Globus pallidus (tissue), 1 donor: ENCODE measurements at places on chromosomes 6 and 20.

DNA sequence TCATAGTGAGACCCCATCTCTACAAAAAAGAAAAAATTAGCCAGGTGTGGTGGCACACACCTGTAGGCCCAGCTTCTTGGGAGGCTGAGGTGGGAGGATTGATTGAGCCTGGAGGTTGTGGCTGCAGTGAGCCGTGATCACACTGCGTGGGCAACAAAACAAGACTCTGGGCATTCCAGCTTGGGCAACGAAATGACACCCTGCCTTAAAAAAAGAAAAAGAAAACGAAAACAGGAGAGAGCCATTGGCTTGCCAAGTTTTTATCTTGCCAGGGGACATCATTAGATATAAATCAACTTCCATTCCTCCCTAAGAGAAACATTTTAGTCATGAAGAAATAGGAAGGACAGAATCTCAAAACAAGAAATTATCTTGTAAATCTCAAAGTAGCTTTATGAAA, 109.5 kb downstream of the MAP3K7 start:
- DNase-seq: no peak

DNA sequence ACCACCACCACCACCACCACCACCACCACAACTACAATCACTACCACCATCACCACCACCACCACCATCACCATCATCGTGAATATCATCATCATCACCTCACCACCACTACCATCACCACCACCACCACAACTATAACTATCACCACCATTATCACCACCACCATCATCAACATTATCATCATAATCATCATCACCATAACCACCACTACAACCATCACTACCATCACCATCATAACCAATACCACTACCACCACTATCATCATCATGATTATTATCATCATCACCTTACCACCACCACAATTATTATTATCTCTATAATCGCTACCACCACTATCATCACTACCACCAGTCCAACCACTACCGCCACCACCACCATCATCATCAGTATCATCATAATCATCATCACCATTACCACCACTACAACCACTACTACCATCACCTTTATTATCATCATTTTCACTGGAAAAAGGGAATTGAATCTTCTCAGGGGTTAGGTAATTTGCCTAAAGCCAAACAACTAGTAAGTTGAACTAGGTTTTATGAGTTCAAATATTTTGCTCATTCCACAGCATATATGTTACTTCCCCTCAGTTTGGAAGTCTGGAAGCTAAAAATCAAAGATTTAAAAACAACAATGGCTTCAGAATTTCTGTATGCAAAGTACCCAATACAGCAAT, 8.3 kb downstream of the RIPOR2 start:
- no peak for DNase-seq

DNA sequence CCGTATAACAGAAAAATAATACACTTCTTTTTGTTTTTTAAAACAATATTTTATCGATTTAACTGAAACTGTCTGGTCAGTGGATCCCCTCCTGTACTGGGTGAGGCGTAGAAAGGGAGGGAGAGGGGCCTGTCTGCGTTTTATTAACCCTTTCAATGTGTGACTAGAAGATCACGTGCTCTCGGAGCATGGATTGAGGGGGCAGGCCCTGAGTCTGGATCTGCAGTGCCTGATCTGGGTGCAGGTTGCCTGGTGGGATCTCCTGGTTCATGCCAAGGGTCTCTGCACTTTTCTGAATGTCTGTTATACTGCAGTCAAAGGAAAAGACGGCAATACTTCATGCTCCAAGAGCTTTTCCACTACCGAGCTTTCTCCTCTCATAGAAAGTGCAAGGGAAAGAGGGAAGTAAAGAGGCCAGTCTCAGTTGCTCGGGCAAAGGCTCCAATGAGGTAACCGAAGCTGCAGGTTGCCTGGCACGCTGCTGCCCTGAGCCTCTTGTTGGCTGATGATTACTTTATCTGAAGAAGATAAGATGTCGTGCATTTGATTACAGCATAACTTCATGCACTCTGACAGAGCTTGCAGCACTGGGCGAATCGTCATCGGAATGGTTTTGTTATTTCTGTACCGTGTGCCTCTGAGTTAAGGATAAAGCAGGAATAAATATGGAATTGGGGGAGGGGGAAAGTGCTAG, 167.5 kb upstream of the PMEPA1 start:
- DNase-seq: no peak

- DNase-seq: no peak
These were observed 10.1 kb downstream of the LSM14B start for GRCh38 chr20:62132421-62132820.

DNA sequence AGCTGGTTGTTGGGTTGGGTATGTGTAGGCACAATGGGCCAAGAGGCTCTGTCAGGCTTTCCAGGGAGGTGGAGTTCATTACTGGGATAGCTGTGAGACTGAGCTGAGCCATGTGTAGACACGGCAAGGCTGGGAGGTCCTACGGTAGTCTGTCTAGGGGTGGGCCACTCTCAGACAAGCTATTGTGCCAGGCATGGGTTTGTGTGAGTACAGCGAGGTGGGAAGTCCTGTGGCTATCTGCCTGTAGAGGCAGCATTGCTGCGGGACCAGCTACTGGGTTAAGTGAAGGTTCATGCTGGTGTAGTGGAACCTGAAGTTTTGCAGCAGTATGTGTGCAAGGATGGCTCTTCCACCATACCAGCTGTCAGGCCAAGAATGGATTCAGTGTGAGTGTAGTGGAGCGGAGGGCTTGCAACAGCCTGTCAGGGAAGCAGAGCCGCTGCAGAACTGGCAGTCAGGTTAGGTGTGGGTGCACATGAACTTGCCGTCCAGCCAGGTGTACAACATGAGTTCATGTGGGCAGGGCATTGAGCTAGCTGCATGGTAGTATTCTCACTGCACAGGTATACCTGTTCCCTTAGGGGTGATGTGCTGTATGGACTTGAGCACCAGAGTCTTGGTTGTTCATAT, 78.0 kb upstream of the CENPW start:
- no peak for DNase-seq

DNA sequence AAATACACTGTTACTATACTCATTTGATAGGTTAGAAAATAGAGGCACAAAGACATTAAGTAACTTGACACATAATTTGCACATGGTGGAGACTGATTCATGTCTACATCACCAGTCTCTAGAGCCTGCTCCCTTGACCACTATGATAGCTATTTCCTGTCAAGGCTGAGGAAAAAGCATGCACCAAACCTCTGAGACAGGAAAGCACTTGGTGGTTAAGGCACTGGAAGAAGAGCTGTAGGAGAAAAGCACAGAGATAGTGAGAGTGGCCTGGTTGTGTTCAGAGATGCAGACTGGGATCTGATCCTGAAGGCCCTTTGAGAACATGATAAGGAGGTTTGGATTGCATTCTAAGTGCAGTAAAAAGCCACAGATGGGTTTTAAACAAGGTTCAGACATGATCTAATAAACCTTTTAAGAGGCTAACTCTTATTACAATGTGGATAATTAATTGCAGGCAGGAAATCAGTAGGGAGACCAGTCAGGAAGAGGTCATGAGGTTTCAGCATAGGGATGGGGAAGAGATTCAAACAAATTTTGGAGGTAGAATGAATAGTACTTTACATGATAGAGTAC, 168.9 kb downstream of the PHF3 start:
- DNase-seq: no peak

DNA sequence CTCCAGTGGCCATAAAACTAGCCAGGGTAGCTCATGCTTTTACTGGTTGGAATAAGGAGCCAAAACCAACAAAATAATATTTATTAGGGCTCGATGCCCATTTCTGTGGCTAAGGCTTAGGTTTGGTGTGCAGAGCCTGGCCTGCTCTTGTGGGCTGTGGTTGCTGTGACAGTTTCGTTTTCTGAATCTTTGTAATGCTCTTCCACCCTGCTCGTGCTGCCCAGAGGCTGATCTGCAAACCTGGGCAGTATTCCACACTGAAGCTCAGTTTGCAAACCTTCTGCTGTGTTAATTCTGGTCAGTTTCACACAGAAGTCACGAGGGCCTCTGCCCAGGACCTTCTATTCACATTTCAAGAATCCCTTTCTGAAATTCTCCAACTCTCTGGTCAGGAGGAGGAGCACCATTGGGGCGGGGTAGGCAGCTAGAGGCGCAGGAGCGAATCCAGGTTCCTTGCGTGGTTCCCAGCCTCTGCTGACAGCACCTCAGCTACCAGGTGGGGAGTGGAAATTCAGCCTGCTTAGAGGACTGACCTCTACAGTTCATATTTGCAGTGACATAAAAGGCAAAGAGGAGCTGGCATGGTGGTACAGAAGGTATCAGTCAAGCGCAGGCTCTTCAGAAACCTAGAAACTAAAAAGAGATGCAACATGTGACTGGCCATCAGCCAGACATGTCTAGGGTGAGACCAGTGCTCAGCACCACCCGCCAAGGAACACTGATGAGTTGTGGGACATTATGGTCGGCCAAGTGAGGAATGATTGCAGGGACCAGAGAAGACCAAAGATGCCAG, 14.3 kb upstream of the C20orf144 start:
- no peak for DNase-seq

DNA sequence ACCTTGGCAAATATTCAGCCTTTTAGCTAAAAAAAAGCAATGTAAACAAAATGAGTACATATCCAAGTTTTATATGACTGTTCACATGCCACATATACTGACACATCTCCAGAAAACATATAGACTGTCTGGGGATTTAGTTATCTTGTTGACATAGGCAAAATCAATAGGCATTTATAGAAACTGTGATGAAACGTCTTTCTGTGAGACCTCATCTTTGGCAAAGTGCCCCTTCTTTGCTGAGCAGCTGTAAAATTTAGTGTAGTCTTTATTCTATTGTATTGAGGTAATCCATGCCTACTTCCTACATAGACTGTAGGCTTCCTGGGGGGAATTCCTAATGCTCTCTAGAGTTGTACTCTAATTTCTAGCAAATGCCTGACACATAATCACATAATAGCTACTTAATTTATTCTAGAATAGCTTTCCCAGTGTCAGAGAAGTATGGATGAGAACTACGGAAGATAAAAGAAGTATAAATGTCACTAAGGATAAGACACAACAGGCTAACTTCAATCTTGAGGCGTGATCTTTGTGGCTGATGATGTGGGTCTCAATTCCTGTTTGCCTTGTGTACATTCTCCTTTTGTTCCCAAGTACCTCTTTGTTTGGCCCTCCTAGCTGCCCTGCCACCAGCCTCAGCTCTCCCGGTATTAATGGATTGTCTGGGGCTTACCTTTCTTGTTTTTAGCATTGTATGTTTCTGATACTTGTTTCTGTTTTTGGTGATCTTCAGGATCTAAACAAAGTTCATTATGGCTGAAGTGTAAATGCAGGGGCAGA, 30.6 kb downstream of the PTCHD4 start:
- DNase-seq: no peak

DNA sequence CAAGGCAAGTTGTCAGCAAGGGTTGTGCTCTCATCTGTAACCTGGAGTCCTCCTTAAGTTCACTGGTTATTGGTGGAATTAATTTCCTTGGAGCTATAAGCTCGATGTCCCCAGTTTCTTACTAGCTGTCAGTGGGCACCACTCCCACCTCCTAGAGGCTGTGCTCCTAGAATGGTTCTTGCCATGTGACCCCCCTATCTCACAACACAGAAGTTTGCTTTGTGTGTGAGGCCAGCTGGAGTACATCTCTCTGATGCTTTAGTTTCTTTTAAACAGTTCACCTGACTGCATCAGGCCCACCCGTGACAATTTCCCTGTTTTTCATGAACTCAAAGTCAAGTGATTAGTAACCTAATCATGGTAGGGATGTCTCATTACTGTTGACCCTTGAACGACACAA, 179.1 kb upstream of the SCGN start:
- DNase-seq: no peak

GRCh38 chr6:149129371-149130077, 188.0 kb upstream of the TAB2 start:
- no peak for DNase-seq

DNA sequence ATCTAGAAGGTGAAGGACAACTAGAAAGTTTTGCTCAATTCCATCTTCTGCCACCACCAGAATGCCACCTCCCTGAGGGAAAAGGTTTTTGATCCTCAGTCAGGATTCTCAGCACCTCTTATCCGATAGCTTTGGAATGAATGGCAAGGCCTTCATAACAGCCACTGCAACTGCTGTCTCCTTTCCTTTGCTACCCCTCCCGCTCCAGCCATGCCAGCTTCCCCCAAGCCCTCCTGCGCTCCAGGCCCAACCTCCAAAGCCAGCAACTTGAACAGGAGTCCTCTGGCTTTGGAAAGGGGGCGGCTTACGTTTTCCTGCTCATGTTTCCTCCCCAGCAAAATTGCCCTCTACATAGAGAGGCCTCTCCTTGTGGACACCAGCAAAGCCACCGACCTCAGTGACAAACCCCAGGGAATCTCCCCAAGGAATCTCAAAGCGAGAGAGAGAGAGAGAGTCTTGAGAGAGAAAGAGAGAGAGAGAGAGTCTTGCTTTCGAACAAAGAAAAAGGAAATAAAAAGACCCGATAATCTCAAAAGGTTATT, 420 bp upstream of the BTN2A1 start:
- DNase-seq: no peak

- DNase-seq: no peak
These were observed 103.6 kb downstream of the COL12A1 start for GRCh38 chr6:75102301-75102700.

GRCh38 chr6:163356324-163356723, 58.2 kb upstream of the QKI start:
- DNase-seq: peak; percentile 89
